ENCODE measurements at places on chromosomes 13 and 19.

DNA sequence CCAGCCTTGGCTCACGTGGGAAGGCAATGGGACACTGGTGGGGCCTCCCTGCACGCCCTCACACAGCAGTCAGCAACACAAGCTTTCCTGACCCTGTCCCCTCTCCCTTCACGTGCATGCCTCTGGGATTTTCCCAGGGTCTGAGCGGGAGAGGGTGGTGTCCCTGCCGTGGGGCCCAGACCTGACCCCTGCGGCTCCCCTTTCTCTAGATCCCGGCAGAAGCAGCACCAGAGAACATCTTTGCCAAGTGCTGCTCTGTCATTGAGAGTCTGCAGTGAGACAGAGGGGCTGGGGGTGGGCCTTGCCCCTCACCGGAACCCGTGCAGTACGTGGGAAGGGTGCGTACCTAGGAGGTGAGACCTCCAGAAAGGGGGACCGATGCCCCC, 12.6 kb downstream of the KHSRP start:
- no peak for DNase-seq

- DNase-seq: no peak
These were observed 21.8 kb upstream of the MBNL2 start for GRCh38 chr13:97200081-97200942.

DNA sequence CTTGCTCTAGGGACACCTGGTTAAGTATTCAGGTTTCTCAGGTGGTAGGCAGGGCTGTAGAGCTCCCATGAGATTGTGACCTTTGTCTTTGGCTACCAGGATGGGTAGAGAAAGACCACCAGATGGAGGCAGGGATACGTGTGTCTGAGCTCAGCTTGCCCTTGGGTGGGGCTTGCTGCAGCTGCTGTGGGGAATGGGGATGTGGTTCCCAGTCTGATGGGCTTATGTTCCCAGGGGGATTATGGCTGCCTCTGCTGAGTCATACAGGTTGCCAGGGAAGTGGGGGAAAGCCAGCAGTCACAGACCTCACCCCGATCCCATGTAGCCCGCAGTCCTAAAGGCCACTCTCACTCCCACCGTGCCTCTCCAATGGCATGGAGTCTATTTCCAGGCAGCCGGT, 659.9 kb upstream of the KLF12 start:
- no peak for DNase-seq

GRCh38 chr13:66069570-66069969, 1160.6 kb downstream of the PCDH9 start:
- no peak for DNase-seq

DNA sequence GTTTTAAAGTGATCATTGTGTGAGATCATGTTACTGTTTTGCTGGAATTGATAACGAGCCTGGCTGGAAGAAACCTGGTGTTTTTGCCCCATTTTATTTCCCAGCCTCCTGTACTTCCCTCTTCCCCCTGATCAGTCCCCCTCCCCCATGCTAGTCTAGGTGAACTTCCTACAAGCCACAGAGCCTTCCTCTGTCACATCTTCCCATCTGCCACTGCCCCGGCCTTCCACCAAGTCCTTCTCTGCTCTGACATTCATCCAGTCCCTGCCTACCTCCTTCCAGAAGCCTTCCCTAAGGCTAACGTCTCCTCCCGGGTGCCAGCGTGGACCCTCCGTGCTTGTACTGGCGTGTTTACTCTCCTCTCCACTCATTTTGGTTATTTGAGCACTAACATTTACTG, 14.3 kb downstream of the FARP1 start:
- DNase-seq: no peak

DNA sequence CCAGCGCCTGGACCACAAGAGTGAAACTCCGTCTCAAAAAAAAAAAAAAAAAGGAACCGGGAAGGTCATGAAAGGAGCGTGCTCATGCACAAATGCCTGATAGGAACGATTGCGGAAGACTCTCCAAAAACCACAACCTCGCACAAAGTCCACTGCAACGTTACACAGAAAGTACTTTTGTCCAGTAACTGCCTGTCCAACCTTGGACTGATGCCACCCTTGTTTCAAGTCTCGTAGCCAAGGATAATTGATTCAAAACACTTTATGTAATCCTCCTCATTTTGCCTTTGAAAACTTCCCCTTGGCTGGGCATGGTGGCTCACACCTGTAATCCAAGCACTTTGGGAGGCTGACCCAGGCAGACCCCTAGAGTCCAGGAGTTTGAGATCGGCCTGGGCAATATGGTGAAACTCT, 13.7 kb downstream of the LGALS7 start:
- no peak for DNase-seq

- no peak for DNase-seq
These were observed 222.0 kb downstream of the PCDH9 start for GRCh38 chr13:67008075-67008668.

- DNase-seq: no peak
These were observed 58.2 kb upstream of the EEF1AKMT1 start for GRCh38 chr13:20831933-20832332.

GRCh38 chr19:45798995-45799517, 6.4 kb upstream of the DMWD start:
- peak; percentile 87 for DNase-seq

DNA sequence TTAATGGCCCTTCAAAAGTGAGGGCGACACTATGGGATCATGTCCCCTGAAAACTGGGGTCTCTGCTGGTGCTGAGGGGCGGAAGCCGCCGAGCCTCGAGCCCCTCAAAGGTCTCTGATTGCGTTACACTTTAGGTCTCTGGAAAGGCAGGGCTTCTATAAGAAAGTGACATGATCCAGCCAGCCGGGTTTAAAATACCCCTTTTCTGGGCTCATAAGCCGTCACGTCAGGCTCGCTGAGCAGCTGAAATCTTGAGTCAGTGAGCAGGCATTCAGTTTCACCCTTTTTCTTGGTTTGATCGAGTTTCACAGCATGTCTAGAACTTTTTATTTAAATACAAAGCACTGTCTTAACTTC, 600 bp upstream of the HMGB1 start:
- DNase-seq: no peak

DNA sequence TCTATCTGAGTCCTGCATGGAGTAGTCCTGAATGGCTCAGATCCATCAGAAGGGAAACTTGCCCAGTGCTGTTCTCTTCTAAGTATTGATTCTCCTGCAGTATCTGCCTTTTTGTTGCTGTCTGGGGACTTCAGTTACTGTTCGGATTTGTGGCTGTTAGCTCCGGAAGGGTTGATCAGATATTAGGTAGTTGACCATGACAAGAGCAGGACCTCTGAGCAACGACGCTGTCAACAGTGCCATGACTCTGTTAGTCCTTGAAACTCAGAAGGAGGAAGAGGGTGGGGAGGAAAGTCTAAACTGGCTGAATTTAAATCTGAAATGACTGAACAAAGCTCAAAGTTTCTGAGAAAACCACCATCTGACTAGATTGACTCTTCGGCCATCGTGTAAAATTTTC, 42.2 kb downstream of the CCNE1 start:
- no peak for DNase-seq

All from muscle of back (tissue), 13 donors.